Hindlimb muscle (tissue), 1 donor: ENCODE measurements at places on chromosomes 5 and 9.
A peak's percentile ranks its signal among the peaks of the same experiment; 100 is the strongest.

DNA sequence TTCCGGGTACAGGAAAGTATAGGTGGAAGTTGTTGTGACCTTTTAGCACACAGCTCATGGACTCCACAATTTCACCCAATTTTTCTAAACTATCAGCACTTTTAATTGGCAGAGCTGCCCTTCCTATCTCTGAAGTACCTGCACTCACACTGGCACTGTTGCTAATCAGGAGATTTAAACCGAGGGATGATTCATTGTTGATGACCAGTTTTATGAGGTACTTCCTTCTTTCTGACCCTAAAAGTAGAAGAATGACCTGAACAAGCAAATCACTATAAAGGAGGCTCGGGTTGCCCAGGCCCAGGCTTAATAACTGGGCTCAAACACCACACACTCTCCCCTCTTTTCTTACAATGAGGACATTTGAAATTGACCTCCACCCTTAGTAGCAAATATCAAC, 105.9 kb downstream of the KCNN2 start:
- DNase-seq = no peak

GRCh38 chr5:83077662-83078261, 415 bp downstream of the XRCC4 start:
- no peak for DNase-seq

- peak; percentile 54 for DNase-seq
These were observed 2.1 kb downstream of the SYNPO start for GRCh38 chr5:150642567-150642927.

- no peak for DNase-seq
These were observed 7.3 kb upstream of the RPS6 start for GRCh38 chr9:19387317-19387716.

GRCh38 chr5:10199692-10200091, 50.0 kb downstream of the ATPSCKMT start:
- DNase-seq = no peak

- no peak for DNase-seq
These were observed 18.7 kb upstream of the IL31RA start for GRCh38 chr5:55832446-55832845.

DNA sequence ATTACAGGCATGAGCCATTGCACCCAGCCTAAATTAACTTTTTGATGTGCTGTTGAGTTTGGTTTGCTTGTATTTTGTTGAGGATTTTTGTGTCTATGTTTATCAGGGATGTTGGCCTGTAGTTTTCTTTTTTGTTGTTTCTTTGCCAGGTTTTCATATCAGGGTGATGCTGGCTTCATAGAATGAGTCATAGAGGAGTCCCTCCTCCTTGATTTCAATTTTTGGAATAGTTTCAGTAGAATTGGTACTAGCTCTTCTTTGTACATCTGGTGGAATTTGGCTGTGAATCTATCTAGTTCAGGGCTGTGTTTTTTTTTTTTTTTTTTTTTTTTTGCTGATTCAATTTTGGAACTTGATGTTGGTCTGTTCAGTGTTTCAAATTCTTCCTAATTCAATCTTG, 1164.3 kb upstream of the DMAC1 start:
- DNase-seq = no peak

DNA sequence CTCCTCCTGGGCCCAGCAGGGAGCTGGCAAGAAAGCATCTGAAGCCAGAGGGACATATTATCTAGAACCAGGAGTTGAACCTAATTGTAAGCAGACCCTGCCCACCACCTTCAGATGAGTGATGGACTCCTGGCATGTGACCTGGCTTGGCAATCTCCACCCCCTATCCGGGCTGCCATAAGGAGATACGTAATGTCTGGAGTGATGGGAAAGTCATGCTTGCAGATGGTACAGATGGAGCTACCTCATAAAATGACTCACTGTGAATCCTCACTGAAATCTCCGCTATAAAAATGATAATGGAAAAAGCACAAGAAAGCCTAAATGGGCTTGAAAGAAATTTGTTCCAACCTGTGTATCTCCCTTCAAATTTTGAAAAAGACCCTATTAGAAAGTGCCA, 157.5 kb downstream of the DMRT2 start:
- DNase-seq = no peak

DNA sequence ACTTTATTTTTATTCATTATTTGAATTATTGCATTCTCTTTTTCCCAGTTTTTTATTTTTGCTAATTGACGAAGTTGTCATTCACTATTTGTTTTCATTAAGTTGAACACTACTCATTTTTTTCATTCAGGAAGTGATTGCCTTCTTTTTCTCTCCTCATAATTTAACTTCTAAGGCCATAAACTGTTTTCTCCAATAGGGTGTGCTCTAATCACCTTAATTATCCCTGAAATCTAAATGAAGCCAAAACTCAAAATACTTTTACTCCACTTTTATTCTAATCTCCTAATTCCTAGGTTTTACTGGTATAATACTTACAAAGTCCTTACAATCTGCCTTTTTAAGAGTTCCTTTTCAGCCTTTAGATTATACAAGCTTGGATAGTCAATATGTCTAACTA, 2.9 kb upstream of the OR13C2 start:
- no peak for DNase-seq

DNA sequence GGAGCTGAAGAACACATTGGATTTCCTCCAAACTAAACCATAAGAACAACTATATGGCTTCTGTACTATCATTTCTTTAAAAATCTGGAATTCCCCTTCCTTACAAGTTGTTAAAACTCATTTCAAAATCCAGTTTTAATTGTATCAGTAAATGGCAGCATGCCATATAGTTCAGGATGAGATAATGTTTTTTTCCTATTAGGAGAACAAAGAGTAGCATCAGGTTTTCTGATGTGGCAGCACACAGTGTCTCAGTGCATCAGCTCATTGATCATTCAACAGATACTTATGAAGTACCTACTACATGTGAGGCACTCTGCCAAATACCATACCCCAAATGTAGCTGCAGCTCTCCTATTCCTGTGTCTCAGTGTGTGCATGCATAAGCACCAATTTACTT, 161.1 kb downstream of the EPB41L4A start:
- no peak for DNase-seq

DNA sequence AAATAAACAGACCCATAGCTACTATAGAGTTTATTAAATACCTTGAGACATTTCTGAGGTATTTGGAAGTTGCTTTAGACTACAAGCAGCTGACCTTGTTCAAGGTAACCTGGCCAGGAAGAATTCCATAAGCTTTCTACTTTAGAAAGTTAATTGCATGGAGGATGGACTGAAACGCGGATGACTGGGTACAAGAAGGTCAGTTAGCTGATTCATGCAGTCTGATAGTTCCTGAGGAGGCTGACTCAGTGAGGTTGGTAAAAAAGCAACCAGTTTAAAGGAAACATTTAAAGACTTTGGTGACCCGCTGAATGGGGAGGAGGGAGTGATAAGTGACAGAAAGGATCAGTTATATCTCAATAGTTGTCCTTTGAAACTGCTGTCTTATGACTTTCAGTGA, 670.1 kb upstream of the CDH9 start:
- no peak for DNase-seq

DNA sequence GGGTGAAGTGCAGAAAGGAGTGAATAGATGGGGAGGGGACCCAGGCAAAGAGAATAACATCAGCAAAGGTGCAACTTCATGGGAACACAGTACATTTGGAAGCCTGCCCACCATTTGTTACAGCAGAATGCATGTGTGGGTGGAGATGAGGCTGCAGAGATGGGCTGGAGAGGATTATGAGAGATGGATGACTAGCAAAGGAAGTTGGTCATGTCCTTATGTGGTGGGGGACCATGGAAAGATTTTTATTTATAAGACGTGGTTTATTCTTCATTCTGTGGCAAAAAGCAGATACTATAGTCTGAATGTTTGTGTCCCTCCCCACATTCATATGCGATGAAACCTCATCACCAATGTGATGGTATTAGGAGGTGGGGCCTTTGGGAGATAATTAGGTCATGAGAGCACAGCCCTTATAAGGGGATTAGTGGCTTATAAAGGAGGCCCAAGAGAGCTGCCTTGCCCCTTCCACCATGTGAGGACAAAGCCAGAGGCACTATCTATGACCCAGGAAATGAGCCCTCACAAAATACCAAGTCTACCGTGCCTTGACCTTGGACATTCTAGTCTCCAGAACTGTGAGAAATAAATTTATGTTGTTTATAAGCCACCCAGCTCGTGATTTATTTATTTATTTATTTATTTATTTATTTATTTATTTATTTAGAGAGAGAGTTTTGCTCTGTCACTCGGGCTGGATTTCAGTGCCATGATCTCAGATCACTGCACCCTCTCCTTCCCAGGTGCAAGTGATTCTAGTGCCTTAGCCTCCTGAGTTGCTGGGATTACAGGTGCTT, 483.7 kb downstream of the RAB3C start:
- DNase-seq = no peak

- DNase-seq = no peak
These were observed 286.5 kb downstream of the MLLT3 start for GRCh38 chr9:20335668-20336332.

DNA sequence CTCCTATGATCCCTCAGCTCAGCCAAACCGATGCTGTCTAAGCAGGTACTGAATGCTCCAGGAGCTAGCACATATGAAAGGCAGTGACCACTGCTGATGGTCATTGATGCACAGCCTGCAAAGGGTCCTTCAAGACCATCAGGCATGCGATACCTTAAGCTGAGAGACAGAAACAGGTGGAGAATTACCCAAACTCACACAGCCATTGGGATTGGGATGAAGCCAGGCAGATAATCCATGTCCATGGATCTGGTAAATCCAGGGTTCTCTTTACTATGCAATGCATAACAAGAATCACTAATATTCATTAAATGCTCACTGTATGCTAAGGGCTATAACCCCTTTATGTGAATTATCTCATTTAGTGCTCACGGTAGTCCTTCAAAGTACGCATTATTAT, 36.2 kb downstream of the RAPGEF1 start:
- DNase-seq = no peak

DNA sequence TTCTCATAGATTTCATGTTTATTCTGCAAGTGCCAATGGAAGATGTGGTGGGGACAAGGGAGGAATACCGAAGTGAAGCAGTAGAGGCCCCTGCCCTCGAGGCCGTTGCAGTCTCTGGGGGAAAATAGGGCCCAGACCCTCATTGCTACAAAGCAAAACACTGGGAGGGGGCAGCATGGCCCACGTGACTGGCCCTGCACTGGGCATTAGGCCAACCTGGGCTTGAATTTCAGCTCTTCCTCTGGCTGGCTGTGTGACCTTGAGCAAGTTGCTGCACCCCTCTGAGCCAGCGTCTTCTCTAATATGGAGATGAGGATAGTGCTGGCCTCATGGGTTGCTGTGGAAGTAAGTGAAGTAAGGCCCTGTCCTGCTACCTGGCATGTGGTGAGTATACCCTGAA, 709 bp upstream of the SYNPO start:
- DNase-seq = no peak
